HuH-7 (cell line): ENCODE measurements at places on chromosomes 3 and 15.

DNA sequence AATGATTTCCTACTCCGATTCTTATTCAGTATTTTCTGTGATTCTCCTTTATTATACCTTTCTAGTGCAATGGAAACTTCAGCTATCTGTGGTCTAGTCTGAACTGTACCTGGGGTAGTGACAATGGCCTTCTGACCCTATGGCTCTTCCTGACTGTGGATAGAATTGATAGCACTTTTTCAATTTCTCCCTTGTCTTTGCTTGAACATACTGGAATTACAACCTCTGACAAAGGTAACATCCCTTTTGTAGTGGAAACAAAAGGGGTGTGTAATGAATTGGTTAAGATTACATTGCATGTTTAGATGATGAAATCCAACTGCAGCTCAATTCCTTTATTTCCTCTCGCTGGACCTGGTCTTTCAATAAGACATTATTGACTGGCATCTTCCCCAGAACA, 21.0 kb upstream of the SOX2 start:
- DNase-seq, result no peak

- no peak for DNase-seq
These were observed 127.3 kb downstream of the NR2F2 start for GRCh38 chr15:96457841-96458240.

- no peak for DNase-seq
These were observed 73.9 kb upstream of the SLC24A5 start for GRCh38 chr15:48046813-48047438.

DNA sequence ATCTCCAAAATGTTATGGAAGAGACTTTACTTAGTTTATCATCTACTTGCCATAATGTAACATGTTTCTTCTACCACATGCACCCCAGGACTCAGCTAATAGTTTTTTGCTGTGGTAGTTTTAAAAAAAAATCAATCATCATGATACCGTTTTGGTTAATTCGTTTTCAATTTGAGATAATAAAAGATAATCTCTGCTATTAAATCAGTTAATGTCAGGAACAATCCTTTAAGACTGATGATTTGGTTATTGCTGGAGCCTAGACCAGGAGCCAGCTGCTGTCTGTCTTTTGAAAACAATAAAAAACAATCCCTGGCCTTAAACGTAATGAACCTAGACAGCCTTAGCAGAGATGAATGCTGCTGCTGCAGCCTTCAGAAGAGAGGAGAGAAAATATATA, 403.7 kb downstream of the OXSM start:
- no peak for DNase-seq

DNA sequence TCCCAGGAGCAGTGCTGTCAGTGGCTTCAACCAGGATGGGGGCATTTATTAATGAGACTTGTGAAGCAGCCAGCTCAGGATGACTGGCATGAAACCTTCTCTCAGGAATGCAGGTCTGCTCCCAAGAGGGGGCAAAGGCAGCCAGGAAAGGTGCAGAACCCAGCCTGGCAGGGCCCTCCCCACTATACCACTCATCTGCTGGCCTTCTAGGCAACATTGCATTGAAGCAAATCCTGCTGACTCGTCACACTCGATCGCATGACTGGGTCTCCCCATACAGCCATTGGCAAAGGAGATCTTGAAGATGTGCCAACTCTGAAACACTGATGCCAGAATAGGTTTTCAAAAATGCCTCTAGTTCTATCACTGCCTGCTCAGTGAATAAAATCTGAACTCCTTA, 65.7 kb upstream of the CMTM7 start:
- no peak for DNase-seq

DNA sequence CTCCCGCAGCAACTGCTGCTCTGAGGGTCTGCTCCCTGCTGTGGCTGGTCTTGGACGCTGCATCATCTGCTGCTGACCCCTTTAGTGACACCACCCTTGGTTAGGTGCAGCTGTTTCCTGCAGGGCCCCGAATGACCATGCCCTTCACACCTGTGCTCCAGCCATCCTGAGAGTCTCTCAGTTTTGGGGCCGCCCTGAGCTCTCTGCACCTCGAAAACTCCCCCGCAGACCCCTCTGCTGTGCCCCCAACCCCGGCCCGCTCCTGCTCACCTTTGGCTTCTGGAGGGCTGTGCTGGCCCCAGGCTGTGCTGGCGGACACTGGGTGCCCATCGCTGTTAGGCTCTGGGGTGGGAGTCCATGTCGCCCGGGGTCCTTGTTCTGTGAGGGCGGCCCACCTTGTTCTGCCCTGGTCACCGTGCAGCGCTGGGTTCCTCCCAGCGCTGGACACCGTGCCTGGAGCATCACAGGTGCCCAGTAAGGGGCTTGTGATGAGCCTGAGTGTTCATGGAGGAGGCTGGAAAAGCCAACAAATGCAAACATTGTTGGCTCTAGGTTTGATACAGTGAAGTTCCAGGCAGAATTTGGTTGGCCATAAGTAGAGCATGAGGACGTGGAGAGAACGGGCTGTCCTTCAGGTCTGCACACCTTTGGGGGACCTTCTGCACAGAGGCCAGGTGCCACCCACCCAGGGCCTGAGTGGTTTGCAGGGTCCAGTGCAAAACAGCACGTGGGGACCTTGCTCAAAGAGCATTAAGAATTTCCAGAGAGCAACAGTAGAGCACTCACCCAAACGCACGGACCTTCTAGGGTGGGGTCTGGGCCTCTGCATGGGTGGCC, 12.3 kb downstream of the ABTB1 start:
- DNase-seq, result no peak

DNA sequence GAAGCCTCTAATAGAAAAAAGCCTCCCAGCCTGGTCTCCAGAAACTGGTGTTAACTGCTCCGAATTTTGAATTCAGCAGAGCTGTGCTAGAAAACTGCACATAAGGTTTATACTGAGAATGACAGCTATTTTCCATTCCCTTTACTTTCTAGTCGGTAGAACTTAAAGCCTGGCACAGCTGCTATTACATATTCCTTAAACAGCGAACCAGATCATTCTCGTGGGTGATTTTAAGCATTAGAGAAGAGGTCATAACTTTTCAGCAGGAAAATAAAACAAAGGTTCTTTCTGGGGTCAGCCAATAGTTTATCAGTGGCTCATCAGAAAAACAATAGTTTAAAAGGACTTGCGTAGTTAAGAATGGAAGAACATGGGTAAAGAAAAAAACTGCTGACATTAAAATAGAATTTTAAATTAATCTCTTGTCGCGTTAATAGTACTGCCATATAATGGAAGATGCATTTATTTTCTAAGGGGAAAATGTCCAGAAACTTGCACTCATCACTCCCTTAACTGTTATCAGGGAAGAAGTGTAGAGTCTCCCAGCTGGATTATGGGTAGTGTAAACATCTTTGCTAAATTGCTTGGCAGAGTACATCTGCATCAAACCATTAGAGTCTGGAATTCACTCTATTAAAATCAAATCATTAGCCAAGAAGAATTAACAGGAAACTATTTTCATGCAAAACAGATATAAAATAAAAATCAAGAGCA, 7.9 kb downstream of the VGLL4 start:
- no peak for DNase-seq
